ENCODE measurements at places on chromosomes 4 and X.

DNA sequence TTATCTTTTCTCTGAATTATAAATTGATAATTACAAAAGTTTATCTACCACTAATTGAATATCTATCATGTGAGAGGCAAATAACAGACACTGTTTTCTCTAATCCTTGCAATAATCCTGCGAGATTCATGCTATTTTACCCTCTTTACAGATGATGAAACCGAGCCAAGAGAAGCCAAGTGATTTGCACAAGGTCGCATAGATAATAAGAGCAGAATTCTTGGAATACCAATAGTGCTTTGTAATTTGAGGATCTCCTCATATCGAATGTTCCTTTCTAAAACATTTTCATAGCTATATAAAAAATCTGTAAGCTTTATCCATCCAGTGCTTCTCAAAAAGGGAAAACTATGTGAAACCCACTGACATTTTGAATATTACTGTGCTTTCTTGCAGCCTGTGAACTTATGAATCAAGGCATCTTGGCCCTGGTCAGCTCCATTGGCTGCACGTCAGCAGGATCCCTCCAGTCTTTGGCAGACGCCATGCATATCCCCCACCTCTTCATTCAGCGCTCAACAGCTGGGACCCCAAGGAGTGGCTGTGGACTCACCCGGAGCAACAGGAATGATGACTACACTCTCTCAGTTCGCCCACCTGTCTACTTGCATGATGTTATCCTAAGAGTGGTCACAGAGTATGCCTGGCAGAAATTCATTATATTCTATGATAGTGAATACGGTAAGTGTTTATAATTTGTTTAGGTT lies 743.8 kb upstream of the ATOH1 start:
- no peak for DNase-seq

- DNase-seq: no peak
Observed at GRCh38 chr4:113904877-113905276, 74.6 kb downstream of the ARSJ start.

- no peak for DNase-seq
Observed at GRCh38 chr4:140875746-140876452, 119.7 kb upstream of the TBC1D9 start.

GRCh38 chr4:28759064-28759463 lies 1898.4 kb downstream of the STIM2 start:
- DNase-seq: no peak

GRCh38 chr4:5469151-5469775 lies 239.1 kb downstream of the EVC2 start:
- DNase-seq: no peak

DNA sequence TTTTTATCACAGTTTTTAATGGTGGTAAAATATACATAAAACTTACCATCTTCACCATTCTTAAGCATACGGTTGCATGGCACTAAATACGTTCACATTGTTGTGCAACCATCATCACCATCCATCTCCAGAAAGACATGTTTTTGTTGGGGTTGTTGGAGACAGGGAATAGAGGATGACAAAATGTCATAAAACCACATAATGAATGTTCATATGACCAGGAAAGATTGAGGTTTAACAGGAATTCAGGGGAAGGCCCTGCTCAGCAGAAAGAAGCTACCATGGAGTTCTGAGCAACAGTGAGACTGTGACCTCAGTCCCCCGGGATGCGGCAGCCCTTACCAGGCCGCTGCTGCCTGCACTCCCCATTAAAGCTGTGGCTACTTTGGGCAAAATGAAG lies 63.9 kb upstream of the TRIM2 start:
- no peak for DNase-seq

- DNase-seq: no peak
Observed at GRCh38 chr4:10006231-10006600, 15.1 kb downstream of the SLC2A9 start.

DNA sequence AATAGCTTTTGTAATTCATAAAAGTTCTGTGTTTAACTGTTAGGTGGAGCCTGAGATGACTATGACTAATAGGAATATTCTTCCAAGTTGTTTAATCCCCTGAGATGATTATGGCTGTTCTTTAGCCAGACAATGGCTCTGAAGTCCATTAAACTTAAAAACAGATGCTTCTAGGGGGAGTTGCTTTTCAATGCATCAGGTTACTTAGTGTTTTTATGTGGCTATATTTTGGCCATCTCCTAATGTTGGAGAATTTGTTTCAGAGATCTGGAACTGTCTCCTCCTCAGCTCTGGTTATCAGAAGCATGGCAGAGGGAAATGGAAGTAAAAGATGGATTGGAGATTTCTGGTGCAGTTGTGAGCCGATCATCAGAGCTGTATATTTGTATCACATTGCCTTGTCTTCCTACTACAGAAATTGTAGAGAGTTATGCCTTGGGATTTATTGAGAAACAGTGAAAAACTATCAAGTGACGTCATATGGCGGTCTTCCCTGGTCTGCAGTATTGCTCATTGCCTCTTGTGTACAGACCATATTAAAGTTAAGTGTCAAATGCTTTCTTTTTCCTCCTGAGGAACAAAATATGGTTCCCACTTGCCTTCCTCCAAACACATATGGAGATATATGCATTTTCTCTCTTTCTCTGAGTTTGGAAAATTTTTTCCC lies 29.8 kb downstream of the SGMS2 start:
- no peak for DNase-seq

- DNase-seq: no peak
Observed at GRCh38 chr4:22668702-22669101, 24.0 kb upstream of the GBA3 start.

DNA sequence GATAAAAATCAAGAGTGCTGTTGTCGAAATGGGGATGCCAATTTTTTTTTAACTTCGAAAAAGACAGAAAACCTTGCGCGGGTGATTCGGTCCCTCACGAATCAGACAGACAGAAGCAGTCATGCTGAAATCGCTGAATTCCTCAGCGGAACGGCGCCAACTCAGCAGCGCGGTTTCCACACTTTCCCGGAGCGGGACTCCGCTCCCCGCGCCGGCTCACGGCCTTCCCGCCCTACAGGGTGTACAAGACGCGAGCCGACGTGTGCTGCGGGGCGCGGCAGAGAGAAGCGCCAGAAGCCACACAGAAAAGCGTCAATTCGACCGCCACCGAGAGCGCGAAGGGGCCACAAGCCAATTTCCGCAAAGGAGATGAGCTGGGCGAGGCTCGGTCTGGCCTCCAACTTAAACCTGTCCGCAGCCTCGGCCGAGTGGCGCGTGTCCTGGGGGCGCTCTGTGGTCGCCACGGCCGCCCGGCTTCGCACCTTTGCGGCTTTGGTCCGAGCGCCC lies 1.3 kb downstream of the NEXMIF start:
- no peak for DNase-seq

DNA sequence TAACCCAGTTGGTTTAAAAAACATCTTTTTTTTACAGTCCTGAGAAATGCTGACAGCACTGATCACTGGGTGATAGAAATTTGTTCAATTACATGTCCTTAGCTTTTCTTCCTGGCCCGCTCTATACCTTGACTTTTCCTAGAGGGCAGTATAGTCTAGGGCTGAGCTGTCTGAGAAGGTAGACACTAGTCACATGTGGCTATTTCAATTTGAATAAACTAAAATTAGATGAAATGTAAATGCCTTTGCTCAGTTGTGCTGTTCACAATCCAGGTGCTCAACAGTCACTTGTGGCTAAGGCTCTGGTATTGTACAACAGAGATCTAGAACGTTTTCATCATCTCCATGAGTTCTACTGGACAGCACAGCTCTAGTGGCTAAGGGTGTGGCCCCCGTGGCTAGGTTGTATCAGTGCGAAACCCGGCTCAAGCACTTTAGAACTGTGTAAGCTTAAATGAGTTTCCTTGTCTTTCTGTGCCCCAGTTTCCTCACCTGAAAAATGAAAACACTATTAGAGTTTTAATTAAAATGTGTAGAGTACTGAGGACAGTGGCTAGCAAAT lies 111.6 kb upstream of the WDR17 start:
- DNase-seq: no peak

GRCh38 chr4:158873795-158874401 lies 105.1 kb downstream of the FNIP2 start:
- peak; percentile 61 for DNase-seq

DNA sequence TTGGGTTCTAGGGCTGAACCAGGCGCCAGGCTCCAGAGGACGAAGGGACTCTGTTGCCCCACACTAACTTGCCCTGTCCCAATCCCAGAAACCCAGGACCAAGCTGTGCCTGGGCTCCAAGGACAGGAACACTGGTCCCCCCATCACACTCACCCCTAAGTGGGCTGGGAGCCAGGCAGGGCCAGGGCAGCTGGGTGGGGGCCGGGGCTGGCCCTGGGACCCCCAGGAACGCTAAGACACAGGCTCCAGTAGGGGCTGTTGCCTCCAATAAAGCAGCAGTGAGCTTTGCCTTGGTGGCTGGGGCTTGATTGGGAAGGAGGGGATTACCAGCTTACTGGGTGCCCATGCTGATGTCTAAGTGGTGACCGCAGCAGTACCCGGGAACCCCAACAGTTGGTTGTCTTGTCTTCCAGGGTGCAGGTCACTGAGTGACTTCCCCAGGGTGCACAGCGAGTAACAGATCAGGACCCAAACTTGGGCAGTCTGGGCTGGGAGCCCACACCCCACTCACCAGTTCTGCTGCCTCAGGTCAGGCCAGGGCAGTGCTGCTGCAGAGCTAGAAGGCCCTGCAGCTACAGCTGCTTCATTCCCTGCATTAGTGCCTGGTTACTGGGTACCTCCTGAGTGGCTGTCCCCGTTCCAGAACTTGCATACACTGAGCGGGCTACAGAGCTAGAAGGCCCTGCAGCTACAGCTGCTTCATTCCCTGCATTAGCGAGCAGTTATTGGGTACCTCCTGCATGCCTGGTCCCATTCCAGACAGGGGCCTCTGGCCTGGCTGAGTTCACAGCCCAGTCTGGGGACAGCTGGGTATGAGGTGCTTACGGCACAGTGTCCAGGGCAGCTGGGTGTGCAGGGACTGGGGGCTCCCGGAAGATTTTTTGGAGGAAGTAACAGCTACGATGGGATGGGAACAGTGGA lies 9.4 kb upstream of the ADD1 start:
- DNase-seq: peak; percentile 1

- DNase-seq: no peak
Observed at GRCh38 chr4:83837614-83838308, 301.9 kb downstream of the GPAT3 start.

- no peak for DNase-seq
Observed at GRCh38 chr4:5638976-5639375, 69.4 kb downstream of the EVC2 start.

GRCh38 chrX:51461053-51462044 lies 35.0 kb downstream of the NUDT11 start:
- peak; percentile 13 for DNase-seq

DNA sequence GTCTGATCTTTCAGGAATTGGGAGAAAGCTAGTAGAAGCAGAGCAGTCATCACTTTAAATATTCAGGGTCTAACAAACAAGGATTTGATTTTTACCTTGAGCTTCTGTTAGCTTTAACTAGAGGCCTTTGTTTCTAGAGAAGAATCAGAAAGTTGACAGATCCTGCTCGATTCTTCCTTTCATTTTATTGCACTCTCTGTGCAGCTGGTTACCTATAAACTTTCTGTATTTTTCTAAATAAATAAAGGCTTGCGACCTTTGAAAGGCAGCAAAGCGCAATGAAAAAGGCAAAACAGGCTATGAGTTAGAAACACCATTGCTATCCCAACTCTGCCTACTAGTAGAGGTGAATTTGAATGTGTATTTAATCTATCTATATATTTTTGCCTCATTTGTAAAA lies 101.4 kb upstream of the NPY2R start:
- DNase-seq: no peak

DNA sequence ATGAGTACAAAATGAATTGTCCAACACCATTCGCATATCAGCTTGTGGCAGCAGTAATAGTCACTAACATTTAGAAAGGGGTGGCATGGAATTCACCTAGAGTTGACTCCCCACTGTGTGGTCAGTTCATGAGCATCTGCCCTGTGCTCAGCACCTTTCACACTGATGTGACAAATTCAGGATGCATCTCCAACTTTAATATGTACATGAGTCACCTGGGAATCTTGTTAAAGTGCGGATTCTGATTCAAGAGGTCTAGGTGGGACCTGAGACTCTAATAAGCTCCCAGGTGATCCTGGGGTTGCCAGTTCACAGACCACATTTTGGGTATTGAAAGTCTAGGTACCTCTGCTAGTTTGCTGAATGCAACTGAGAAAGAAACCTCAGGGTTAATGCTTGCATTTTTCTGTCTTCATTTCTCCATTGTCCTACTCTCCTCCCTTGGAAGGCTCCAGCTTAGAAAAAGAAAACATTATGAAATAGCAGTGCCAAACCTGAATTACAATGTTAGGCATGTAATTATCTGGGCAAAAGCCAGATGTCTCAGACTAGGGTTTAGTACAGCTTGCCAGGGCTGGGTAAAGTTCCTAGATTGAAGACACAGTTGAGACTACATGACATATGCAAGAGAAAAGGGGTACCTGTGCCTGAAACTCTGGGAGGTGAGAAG lies 32.7 kb downstream of the TMSB4X start:
- DNase-seq: no peak

- no peak for DNase-seq
Observed at GRCh38 chrX:19225909-19226308, 103.6 kb upstream of the ADGRG2 start.

- no peak for DNase-seq
Observed at GRCh38 chr4:123924536-123924935, 527.9 kb downstream of the SPRY1 start.

DNA sequence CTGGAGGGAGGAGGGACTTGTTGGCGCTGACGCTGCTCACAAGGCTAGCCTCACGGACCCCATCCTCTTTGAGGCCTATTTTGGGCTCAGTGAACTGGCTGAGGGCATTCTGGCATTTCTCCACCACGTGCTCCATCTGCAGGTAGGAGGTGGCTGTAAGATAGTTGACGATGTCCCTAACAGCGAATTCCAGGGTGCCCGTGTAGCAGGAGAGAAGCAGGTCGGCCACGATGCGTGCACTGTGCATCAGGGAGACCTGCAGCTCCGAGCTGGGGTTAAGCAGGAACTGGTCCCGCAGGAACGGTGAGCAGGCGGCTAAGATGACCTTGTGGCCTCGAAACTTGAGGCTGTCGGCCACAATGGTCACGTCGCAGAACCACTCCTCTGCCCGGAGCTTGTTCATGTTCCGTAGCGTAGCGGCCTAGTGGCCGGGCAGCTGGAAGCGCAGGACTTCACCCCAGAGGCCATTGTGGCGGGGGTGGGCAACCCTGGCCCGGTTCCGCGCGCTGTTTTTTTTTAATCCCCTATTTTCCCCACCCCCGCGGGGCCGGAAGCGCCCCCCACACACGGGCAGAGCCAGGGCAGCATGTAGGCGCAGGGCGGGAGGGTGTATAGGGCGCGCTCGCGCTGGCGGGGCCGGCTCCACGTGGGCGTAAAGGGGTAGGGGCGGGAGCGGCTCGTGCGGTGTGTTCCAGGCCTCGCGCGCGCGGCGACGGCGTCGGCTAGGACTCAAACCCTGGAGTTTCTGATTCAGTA lies 73.2 kb downstream of the UBE2K start:
- DNase-seq: no peak
